ENCODE measurements at places on chromosomes 4 and X. TPM values are rescaled to one million over a fixed set of nuclear protein-coding genes. Genes with fewer than 3 reads are reported as not detected.

- DNase-seq = no peak
Observed at GRCh38 chr4:163613383-163613782, 118.9 kb downstream of the TMA16 start.

KDR gene
- 0.05 TPM for total RNA-seq

CXCL11 gene
- not detected for total RNA-seq

SSX7 gene
- not detected for total RNA-seq

- no peak for DNase-seq
Observed at GRCh38 chr4:56195025-56195424, 192.3 kb downstream of the AASDH start.

- no peak for DNase-seq
Observed at GRCh38 chr4:48499551-48500066, 9.6 kb downstream of the ZAR1 start.

DNA sequence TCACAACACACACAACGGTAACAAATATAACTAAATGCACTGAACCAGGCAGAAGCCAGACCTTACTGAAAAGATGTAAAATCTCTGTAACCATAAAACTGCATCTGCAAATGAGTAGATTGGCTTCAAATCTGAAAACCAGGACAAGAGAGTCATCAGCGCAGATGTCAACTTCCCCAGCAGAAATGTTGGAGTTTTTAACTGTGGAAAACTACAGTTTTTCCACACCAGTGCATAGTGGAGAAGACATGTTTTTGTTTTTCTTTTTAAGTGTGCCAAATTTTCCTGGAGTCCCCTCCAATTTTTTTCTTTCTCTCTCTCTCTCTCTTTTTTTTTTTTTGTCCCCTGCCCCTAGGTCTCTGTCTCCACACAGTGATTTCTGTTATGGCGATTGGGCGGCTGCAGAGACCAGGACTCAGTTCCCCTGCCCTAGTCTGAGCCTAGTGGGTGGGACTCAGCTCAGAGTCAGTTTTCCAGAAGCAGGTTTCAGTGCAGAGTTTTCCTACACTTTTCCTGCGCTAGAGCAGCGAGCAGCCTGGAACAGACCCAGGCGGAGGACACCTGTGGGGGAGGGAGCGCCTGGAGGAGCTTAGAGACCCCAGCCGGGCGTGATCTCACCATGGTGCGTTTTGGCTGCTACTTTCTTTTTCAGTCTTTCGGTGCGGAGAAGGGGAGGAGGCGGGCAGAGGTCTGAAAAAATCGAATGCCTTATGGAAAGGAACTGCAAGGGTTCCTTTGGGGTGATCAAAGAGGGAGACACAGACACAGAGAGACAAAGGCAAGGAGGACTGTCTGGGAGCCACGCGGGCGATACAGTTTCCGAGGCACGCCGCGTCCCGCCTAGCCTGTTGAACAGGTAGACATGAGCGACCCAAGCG lies at the start of gene GUCY1A1:
GUCY1A1 (plus strand) TSS at position 505 of the 878 bp plus-strand sequence. CDS start 30,020 bp downstream, outside the sequence.
- no peak for DNase-seq

Data from A172 (cell line).